ENCODE measurements at places on chromosomes 3 and 15.

DNA sequence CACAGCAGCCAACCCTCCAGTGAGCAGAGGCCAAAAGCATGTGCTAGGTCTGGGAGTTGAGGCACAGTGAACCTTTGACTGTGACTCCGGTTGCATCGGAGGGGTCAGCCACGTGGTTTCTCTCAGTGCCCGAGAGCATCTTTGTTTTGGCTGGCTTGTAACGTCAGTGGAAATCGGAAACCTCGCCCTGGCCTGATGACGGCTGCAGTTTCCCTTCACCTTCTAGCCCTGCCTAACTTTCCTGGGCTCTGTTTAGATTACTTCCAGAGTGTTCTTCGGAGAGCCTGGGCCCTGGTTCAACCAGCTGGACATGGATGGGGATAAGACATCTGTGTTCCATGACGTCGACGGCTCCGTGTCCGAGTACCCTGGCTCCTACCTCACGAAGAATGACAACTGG lies 56.6 kb downstream of the MESD start:
- no peak for DNase-seq

DNA sequence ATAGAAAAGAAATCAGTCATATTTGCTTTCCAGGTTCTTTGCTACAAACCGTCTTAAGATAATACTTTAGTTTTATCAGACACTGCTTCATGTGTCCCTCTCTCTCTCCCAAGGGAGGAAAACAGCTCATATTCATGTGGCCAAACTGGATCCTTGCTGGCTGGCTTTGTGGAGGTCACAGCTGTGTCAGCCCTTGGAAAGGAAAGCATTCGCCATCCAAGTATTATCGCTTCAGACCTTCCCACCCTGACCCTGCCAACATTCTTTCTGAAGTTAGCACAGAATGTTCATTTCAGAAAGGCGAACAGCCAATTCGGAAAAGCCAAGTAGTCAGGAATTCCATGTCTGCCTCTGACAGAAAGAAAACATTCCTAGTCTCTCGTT lies 213.6 kb downstream of the FEZF2 start:
- no peak for DNase-seq

DNA sequence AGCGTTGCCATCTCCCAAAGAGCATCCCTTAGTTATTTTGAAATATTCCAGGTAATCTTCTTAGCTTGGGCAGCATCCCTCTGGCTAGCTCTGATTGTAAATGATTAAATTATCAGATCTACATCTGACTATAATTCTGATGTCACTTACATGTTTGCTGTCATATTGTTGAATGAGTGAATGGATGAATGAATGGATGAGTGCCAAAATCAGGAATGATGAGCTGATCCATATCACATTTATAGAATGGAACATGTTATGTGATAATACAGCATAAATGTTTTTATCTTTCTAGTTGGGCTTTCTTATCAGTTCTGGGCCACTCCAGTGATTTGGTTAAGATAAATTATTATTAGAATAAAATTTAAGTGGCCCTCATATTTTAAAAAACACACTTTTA lies 14.0 kb downstream of the FAN1 start:
- DNase-seq, result no peak

DNA sequence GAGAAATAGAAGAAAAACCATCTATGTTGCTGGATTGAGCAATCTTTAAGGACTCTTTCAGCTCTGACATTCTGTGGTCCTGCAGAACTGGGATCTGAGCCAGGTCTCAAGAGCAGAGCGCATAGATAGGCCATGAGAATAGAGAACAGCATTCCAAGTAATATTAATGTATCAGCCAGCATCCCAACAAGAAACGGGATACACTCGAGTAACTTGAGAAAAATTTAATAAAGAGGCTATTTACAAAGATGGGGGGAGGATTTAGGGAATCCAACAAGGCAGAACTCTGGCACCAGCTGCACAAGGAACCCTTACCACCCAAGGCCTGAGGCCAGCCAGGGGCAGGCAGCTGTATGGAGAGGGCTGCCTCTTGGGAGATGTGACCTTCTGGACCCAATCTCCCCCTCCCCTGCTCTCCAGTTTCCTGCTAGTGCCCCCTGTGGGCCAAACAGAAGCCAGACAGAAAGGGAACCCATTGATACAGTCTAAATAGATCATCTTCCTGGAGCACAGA lies 8.2 kb downstream of the TMOD2 start:
- no peak for DNase-seq

DNA sequence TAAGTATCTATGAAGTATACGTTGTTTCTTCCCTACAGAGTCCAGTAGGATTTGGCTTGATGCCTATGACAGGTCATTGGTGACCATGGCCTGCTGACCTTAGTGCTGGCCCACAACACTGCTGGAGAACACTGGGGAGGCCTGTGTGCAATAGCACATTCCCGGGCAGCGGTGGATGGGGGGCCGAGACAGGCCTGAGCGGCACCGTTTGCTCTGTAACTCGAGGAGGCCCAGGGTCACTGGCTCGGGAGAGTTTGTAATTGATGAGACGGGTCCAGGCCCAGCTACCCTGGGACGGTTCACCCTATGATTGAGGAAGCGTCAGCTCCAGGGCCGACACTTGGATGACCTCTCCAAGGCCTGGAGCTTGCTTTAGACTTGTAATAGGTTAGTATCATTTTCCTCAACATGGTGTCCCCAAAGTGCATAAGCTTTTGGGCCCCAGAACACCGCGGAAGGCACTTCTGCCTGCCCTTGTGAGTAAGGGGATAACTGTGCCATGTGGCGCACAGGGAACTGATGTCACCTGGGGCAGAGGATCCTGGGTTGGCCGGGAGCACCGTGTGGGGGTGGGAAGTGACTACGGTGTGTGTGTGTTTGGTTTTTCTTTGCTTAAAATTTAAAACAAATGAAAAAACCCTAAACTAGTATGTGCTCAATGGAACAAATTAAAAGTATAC lies 12.0 kb downstream of the TRPM1 start:
- no peak for DNase-seq

DNA sequence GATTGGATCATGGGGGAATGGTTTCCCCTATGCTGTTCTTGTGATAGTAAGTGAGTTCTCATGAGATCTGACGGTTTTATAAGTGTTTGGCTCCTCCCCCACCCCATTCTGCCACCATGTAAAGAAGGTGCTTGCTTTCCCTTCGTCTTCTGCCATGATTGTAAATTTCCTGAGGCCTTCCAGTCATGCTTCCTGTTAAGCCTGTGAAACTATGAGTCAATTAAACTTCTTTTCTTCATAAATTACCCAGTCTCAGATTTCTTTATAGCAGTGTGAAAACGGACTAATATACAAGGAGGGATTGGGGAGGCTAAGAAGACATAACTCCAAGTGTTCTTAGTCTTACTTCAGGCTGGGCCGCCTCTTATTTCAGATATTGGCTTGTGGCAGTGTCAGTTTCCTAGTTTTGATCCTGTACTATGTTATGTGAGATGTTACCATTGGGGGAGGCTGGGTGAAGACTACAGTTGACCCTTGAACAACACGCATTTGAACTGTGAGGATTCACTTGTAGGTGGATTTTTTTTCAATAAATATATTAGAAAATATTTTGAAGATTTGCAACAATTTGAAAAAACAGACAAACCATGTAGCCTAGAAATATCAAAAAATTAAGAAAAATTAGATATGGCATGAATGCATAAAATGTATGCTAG lies 44.9 kb downstream of the NMD3 start:
- DNase-seq, result no peak

DNA sequence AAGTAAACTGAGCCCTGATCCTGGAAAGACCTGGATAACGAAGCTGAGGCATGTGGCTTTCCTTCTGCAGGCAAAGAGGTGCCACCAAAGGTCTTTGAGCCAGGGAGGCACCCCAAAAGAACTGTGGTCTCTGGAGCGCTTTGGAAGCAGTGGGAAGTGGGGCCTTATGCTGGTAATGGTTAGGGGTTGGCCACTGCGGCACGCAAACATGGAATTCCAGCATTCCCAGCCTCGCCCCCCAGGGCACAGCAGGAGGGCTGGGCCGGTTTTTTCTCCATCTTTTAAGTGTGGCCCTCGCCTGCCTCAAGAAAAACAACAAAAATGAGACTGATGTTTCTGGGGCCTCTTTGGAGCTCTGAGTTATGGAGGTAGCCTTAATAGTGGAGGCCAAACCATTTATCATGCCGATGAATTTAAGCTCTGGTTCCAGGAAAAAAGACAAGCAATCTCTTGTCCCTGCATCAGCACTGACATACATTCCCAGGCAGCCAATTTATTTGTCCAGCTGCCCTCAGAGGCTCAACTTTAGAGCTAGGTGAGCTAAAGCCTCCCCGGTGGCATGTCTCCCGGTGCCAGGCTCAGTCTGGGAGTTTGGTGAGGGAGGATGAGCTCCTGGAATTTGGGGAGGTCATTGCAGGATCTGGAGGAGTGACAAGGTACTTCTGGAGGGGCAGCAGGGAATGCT lies 109.0 kb downstream of the TLE3 start:
- DNase-seq, result no peak

- no peak for DNase-seq
Observed at GRCh38 chr15:66938114-66938830, 127.1 kb upstream of the SMAD3 start.

DNA sequence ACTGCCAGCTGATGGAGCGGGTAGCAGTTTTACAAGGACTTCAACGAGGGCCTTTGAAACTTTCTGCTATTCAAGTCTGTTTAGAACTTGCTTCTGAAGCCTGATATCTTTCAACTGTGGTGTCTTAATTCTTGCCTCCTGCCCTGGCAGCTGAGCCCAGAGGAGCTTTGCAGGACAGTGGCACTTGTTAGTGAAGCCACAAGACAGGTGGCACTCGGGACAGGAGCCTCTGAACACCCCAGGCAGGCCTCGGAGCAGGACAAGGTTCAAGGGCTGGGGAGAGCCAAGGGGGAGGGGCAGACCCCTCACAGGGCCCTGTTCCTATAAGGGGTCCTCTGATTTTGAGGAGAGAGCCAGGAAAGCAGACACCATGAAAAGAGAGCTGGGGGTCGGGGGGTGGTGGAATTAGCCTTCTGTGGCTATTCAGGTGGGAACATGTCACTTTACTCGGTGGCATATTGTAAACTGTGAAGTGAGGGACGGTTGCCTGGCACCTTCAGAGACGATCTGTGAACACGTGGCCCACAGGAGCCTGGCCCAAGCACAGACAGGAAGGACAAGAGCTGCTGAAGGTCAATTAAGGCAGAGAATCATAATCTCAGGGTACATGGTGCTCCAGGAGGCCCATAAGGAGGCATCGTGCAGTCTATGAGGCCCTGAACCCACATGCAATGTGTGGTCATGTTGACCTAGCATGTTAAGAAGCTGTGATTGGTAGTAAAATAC lies 30.1 kb upstream of the KY start:
- no peak for DNase-seq

DNA sequence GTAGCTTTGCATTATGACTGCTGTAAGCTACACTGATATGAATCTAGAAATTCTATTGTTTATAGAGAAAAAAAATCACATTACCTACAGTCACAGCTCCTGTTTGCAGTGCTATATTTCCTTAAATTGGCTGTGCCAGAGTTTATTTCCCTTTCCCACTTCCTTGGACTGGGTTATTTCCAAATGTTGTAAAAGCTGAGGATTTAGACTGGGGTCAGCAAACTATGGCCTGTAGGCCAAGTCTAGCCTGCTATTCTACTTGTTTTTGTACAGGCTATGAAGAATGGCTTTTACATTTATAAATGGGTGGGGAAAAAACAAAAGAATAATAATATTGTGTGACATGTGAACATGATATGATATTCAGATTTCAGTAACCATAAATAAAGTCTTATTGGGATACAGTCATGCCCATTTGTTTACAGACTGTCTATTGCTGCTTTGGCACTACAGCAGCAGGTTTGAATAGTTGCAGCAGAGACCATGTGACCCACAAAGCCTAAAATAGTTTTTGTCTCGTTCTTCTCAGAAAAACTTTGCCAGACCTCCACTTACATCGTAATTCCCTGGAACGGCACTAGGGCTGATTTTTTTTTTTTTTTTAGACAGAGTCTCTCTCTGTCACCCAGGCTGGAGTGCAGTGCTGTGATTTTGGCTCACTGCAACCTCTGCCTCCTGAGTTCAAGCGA lies 7.8 kb downstream of the GLDN start:
- DNase-seq, result no peak

DNA sequence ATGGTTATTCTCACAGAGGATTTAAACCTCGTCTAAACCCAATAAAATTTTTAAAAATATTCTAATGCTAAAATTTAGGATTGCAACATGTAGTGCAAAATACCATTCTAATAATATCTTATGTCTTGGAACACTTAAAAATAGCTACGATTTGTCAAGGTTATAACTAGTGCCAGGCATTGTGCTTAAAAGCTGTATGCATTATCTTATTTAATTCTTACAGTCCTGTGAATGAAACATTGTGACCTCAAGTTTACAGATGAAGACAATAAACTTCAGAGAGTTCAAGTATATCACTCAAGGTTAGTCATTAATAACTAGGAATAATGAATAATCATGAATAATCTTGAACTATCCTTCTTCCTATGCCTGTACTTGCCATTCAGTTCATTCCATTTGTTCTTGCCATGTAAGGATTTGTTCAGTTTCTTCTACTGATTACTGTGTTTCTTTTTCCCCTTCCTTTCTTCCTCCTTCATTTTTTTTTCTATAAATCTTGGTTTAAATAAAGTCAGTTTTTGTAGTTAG lies 897.6 kb upstream of the NR2F2 start:
- no peak for DNase-seq

DNA sequence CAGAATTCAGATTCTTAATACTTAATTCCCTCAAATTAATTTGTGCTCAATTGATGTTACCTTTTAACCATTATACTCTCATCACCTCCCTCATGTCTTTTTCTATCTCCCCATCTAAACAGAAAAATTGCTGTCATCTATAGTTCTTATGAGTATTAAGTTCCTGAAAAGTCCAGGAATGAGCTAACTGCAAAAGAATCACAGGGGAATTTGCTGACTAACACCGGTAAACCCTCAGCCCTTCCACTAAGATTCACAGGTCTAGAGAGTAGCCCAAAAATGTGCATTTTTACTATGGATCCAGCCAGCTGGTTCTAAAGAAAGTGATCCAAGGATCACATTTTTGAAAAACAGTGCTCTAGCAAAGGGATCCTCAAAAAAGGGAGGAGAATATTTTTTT lies 67.0 kb downstream of the SETD2 start:
- no peak for DNase-seq

- no peak for DNase-seq
Observed at GRCh38 chr3:67415511-67415910, 238.9 kb downstream of the SUCLG2 start.

DNA sequence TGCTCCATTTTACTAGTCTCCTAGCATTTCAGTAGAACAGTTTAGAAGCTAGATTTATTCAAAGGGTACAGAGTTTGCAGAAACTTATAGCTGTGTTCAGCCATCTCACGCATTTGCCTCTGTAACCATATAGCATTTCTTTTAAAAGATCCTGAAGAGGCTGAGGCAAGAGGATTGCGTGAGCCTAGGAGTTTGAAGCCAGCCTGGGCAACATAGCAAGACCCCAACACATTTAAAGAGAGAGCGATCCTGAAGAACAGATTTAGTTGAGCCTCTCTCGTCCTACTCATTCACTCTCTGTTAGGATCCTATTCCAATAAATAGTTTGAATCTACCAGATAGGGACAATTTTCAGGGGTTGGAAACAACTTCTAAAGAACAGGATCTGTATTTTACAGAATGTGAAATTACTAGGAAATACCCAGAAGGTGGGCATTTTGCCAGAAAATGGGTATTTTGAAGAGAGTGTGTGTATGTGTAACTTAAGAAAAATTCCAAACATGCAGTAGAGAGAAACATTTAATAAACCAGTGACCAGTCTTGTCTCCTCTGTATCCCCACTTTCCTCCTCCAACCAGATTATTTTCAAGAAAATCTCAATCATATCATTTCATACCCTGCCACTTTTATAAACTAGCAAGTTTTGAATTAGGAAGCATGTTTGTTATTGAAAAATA lies 4.5 kb downstream of the EIF3J start:
- no peak for DNase-seq

Measured in stimulated activated CD8-positive, alpha-beta memory T cell treated with anti-CD3 and anti-CD28 coated beads, Interleukin-7, amount 100 ng/mL, for 1 hour (primary cell).